ENCODE measurements at places on chromosomes 3 and 15.

GRCh38 chr3:159208050-159208449 lies 406.2 kb downstream of the MFSD1 start:
- DNase-seq = no peak
- H3K27me3 ChIP-seq = 0 out of 2 replicates have a peak, but pooled peaks cover 1% of the 10 kb centered on the region
- no peaks in the 10 kb centered on the region for H3K36me3 ChIP-seq
- no peaks in the 10 kb centered on the region for H3K4me1 ChIP-seq

DNA sequence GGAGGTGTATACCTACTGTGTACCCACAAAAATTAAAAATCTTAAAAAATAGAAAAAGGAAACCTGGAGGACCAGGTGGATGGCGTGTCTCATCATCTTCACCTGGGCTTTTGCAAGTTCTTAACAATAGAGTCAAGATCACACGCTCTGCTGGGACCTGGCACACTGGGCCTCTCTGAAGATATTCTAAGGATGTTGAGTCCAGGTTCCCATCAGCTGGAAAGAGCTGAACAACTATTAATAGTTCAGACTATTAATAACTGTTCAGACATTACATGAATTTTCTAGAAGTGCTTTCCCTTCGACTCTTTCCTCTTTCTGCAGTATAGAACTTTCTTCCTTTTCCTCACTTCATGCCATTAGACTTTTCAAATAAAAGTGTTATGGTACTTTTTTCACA lies 320.2 kb upstream of the IL12A start:
- no peak overlapping the region for H3K4me3 ChIP-seq
- no peaks in the 10 kb centered on the region for H3K27me3 ChIP-seq
- H3K27ac ChIP-seq = no peak overlapping the region
- H3K36me3 ChIP-seq = no peaks in the 10 kb centered on the region

DNA sequence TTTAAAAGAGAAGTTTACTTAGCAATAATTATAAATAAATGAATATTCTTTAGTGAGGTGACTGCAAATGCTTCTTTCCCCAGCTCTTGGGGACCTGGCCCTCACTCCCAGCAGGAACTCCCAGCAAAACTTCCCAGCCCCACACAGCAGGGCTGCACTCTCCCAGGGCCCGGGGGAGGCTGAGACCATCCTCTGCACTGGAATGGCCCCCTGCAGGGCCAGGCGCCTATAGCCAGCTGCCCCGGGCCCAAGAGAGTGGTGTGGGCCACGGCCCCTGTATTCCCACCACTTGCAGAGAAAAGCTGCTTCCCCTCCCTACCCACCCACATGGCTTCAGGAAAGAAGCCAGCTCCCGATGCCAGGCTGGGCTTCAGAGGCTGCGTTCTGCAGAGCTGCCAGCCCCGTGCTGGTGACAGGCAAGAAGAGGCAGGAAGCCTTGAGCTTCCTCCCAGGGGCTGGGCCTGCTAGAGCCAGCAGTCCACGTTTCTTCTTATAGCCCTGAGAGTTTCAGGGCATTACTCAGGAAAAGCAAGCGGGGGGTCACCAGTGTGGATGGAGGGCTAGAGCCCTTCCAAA lies 20.0 kb downstream of the IDH2 start:
- DNase-seq = no peak
- no peak overlapping the region for H3K27ac ChIP-seq
- no peaks in the 10 kb centered on the region for H3K27me3 ChIP-seq
- no peaks in the 10 kb centered on the region for H3K4me1 ChIP-seq

GRCh38 chr3:120622870-120623726 lies 27.0 kb downstream of the NDUFB4 start:
- DNase-seq = peak; percentile 58
- H3K4me3 ChIP-seq = no peak overlapping the region
- no peak overlapping the region for H3K27ac ChIP-seq
- H3K27me3 ChIP-seq = no peaks in the 10 kb centered on the region
- no peaks in the 10 kb centered on the region for H3K4me1 ChIP-seq

DNA sequence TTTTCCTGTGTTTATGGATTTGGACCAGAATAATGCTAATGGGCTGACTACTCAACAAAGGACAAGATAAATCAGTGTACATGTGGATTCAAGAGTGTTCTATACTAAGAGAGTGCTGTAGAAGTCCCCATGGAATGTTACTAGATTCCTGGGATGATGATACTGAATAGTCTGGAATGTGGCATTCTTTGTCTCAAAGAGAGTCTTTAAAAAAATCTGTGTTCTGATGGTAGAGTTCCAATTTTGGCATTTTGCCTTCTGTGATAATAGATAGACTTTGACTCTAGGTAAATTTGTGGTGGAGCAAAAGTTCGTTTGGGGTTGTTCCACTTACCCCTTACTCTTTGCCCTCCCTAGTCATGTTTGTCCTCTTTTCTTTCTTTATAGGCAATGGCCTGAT lies 43.7 kb downstream of the NMD3 start:
- peak; percentile 77 for DNase-seq
- no peaks in the 10 kb centered on the region for H3K27me3 ChIP-seq
- peaks cover 23% of the 10 kb centered on the region for H3K4me1 ChIP-seq

DNA sequence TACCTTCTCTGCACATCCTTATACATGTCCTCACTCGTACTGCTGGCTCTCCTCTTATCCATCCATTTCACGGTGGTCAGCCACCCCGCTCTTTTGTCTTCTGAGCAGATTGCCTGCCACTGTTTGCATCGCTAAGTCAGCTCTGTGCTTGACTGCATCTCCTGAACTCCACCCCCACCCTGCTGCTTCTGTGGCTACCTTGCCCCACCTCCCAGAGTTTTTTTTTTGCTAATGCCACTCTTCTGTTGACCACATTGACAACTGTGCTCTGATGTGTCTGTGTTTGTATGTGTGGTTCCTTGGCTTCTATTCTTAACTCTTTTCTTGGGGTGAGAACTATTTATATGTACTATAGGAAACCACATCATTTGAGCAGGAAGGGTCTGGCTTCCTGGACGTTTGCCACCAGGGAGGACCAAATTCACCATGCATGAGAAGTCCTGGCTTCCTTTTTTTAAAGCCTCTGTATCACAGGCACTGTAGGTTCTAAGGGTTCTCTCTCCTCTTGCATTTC lies 12.8 kb upstream of the MTMR10 start:
- no peak overlapping the region for H3K4me3 ChIP-seq
- H3K36me3 ChIP-seq = no peaks in the 10 kb centered on the region
- no peak overlapping the region for H3K27ac ChIP-seq
- no peaks in the 10 kb centered on the region for H3K4me1 ChIP-seq
- DNase-seq = no peak
- no peaks in the 10 kb centered on the region for H3K27me3 ChIP-seq

- no peak overlapping the region for H3K4me3 ChIP-seq
- no peak for DNase-seq
- H3K27me3 ChIP-seq = no peaks in the 10 kb centered on the region
- H3K4me1 ChIP-seq = no peaks in the 10 kb centered on the region
- no peak overlapping the region for H3K27ac ChIP-seq
Observed at GRCh38 chr15:31483053-31483985, 156.7 kb downstream of the KLF13 start.

- no peak overlapping the region for H3K4me3 ChIP-seq
- H3K27ac ChIP-seq = no peak overlapping the region
- no peaks in the 10 kb centered on the region for H3K4me1 ChIP-seq
- H3K27me3 ChIP-seq = no peaks in the 10 kb centered on the region
- no peaks in the 10 kb centered on the region for H3K36me3 ChIP-seq
Observed at GRCh38 chr3:96428097-96428496, 386.3 kb upstream of the EPHA6 start.

DNA sequence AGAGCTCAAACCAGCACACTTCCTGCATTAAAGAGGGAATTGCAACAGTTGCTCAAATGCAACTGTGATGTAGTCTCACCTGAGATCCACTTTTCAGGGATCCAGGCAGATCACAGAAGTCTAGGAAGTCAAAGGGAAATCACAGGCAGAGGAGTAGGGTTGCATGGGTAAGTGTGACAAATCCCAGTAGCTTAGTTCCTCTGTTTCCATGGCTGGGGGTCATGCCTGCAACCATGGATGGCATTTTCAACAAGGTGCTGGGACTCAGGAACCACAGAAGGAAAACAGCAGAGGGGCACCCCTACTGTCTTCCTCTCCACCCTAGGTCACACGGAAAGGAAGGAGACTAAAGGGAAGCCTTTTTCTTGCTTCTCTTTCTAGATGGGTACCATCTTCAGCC lies 36.5 kb upstream of the ARNT2 start:
- H3K27ac ChIP-seq = no peak overlapping the region
- DNase-seq = no peak
- no peaks in the 10 kb centered on the region for H3K27me3 ChIP-seq
- no peak overlapping the region for H3K4me3 ChIP-seq
- H3K36me3 ChIP-seq = no peaks in the 10 kb centered on the region
- no peaks in the 10 kb centered on the region for H3K4me1 ChIP-seq

GRCh38 chr3:136409549-136409948 lies 159.4 kb downstream of the PCCB start:
- no peak overlapping the region for H3K4me3 ChIP-seq
- H3K4me1 ChIP-seq = no peaks in the 10 kb centered on the region
- DNase-seq = no peak

GRCh38 chr3:30302027-30302426 lies 304.4 kb upstream of the TGFBR2 start:
- peak; percentile 28 for DNase-seq
- H3K27me3 ChIP-seq = no peaks in the 10 kb centered on the region
- H3K4me3 ChIP-seq = no peak overlapping the region
- no peak overlapping the region for H3K27ac ChIP-seq
- H3K4me1 ChIP-seq = peaks cover 29% of the 10 kb centered on the region

- DNase-seq = no peak
- no peaks in the 10 kb centered on the region for H3K36me3 ChIP-seq
- no peak overlapping the region for H3K4me3 ChIP-seq
- no peaks in the 10 kb centered on the region for H3K4me1 ChIP-seq
Observed at GRCh38 chr3:148937467-148938255, 53.7 kb upstream of the GYG1 start.

DNA sequence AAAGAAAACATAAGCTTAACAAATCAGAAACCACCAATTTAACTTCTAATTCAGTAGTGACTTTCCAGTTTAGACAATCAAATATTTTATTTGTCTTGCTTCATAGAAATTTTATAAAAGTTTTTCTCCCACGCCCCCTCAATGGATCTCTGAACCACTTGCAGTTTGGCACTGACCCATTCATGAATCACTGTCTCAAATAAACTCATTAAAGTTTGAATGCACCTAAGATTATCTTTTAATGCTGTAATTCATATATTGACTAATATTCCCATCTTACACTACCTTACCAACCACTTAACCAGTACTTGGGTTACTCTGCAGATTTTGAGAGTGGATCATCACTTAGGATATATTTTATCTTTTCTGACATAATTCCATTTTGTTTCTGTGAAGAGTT lies 880.2 kb downstream of the OTOL1 start:
- H3K27ac ChIP-seq = no peak overlapping the region
- DNase-seq = no peak
- no peaks in the 10 kb centered on the region for H3K4me1 ChIP-seq

DNA sequence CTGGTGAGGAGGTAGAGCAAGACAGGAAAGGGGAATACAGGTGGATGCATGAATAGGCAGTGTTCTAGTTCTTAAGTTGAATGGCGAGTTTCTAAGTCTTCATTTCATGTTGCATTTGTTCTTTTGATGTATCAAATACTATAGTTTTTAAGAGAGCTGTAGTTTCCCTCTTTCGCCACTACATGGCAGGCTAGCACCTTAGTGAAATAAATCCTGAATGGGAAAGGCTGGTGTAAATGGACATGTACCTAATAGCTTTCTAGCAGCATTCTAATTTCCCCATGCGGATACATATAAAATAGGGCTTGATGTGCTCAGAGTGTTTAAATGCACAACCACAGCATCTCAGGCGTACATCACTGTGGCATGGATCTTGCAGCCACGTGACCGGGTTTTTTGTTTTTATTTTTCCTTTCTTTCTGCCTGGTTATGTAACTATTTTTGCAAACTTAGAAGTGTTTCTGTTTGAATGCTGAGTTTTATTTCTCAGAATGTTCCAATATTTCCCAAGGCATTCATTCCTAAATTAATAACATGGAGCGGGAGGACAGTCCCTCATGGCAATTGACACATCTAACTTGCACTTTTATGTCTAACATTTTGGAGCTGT lies 23.5 kb upstream of the CLN6 start:
- peaks cover 7% of the 10 kb centered on the region for H3K4me1 ChIP-seq
- peak; percentile 72 for DNase-seq
- no peaks in the 10 kb centered on the region for H3K36me3 ChIP-seq
- H3K4me3 ChIP-seq = no peak overlapping the region
- no peaks in the 10 kb centered on the region for H3K27me3 ChIP-seq

DNA sequence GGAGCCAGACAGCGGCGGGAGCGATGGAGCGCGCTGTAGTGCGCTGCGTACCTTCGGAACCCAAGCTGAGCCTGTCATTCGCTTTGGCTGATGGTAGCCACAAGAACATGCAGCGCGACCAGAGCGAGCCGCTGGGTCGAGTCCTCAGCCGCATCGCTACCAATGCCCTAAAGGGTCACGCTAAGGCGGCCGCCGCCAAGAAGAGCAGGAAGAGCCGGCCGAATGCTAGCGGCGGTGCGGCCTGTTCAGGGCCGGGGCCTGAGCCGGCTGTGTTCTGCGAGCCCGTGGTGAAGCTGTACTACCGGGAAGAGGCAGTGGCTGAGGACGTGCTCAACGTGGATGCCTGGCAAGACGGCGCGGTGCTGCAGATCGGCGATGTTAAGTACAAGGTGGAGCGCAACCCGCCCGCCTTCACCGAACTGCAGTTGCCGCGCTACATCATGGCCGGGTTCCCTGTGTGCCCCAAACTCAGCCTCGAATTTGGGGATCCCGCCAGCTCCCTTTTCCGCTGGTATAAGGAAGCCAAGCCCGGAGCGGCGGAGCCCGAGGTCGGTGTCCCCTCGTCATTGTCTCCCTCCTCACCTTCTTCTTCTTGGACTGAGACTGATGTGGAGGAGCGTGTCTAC lies 498 bp downstream of the PDE12 start:
- H3K4me3 ChIP-seq = peak overlapping the region; percentile 82
- no peaks in the 10 kb centered on the region for H3K36me3 ChIP-seq
- H3K4me1 ChIP-seq = peaks cover 38% of the 10 kb centered on the region
- H3K27ac ChIP-seq = peak overlapping the region; percentile 92
- no peak for DNase-seq
- H3K27me3 ChIP-seq = no peaks in the 10 kb centered on the region

DNA sequence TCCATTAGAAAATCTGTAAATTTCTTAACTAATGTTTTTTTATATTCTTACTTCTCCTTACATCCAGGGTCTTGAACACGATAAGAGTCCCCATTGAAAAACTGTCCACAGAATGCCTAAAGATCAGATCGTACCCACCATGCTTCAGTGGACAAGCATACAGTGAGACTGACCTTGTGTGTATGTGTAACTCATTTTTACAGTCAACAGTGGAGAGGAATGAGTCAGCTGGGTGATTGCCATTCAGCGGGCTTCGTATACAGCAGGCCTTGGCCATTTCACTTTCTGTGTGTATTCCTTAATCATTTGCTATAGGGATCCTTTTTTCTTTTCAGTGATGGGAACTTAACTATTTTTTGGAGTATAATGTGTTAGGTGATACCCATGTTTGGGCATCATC lies 10.6 kb downstream of the PARP14 start:
- H3K27ac ChIP-seq = peak overlapping the region; percentile 37
- peaks cover 49% of the 10 kb centered on the region for H3K4me1 ChIP-seq
- no peak overlapping the region for H3K4me3 ChIP-seq

Measured in HepG2 (cell line).